ENCODE measurements at places on chromosomes 2 and 18. TPM values are rescaled to one million over a fixed set of nuclear protein-coding genes. Genes with fewer than 3 reads are reported as not detected.

FEV gene
- total RNA-seq, result not detected

CCDC88A gene
- total RNA-seq, result 34.7 TPM

ALPP gene
- not detected for total RNA-seq

SPDYA gene
- total RNA-seq, result 0.77 TPM

SCN7A gene
- total RNA-seq, result 23.6 TPM

C2orf66 gene
- 0.26 TPM for total RNA-seq

NABP1 gene
- total RNA-seq, result 117 TPM

C2orf72 gene
- 0.33 TPM for total RNA-seq

GRCh38 chr2:58146707-58147106, 94.4 kb downstream of the FANCL start:
- H3K4me1 ChIP-seq, result no peaks in the 10 kb centered on the region
- peak; percentile 55 for DNase-seq
- no peak overlapping the region for H3K27ac ChIP-seq
- no peaks in the 10 kb centered on the region for H3K27me3 ChIP-seq
- H3K36me3 ChIP-seq, result no peaks in the 10 kb centered on the region
- H3K4me3 ChIP-seq, result no peak overlapping the region

DNA sequence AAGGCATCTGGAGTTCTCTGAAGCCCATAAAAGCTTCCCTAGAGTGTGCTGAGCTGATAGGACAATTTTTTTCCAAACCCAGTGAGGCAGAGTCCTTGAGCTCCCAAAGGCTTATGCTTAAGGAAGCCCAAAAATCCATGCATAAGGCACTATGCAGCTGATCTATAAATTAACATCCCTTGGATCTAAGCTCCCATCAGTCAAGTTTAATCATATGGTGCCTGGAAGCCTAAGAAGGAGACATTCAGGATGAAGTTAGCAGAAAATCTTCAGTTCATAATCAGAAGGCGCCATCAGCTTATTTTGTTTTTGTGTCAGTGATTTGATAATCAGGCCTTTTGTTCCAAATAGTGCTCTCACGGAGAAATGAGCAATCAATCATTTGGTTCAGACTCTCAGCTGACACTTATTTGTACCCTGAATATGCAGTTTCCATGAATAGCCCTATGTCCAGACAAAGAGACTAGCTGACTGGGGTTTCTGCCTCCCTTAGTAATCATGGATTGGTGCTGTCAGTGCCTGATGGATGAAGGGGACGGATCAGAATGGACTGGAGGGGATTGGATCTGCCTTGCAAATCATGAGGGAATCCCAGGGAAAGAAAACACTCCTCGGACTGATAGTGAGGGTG, 464.8 kb upstream of the RGPD4 start:
- no peaks in the 10 kb centered on the region for H3K27me3 ChIP-seq
- peak; percentile 27 for DNase-seq
- no peak overlapping the region for H3K27ac ChIP-seq
- H3K4me1 ChIP-seq, result no peaks in the 10 kb centered on the region
- no peaks in the 10 kb centered on the region for H3K36me3 ChIP-seq
- H3K4me3 ChIP-seq, result no peak overlapping the region

- no peaks in the 10 kb centered on the region for H3K27me3 ChIP-seq
- no peak overlapping the region for H3K4me3 ChIP-seq
- DNase-seq, result peak; percentile 38
- H3K36me3 ChIP-seq, result no peaks in the 10 kb centered on the region
Observed at GRCh38 chr2:168526641-168527040, 70.6 kb downstream of the CERS6 start.

- no peaks in the 10 kb centered on the region for H3K27me3 ChIP-seq
- H3K4me1 ChIP-seq, result no peaks in the 10 kb centered on the region
- no peak for DNase-seq
- H3K4me3 ChIP-seq, result no peak overlapping the region
Observed at GRCh38 chr2:7430421-7430868, 513.2 kb downstream of the RNF144A start.

DNA sequence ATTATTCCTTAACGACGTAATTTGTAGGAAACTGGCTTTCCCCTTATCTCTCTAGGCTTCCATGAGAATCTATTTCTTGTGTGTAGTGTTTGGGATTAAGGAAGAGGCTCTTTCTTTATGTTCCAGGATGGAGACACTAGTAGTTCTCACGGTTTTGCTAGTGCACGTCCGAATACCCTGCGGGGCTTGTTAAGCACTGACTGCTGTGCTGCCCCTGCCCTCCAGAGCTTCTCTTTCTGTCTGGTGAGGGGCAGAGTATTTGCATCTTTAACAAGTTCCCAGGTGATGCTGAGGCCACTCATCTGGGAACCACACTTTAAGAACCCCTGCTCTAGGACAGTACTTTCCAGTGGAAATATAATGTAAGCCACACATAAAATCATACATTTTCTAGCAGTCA, 76.4 kb downstream of the SPATS2L start:
- no peaks in the 10 kb centered on the region for H3K36me3 ChIP-seq
- H3K27ac ChIP-seq, result no peak overlapping the region
- H3K4me3 ChIP-seq, result no peak overlapping the region
- DNase-seq, result no peak
- H3K4me1 ChIP-seq, result peaks cover 28% of the 10 kb centered on the region

- H3K27ac ChIP-seq, result no peak overlapping the region
- peaks cover 2% of the 10 kb centered on the region for H3K36me3 ChIP-seq
- H3K4me3 ChIP-seq, result no peak overlapping the region
Observed at GRCh38 chr2:120804459-120804858, 68.8 kb downstream of the GLI2 start.

DNA sequence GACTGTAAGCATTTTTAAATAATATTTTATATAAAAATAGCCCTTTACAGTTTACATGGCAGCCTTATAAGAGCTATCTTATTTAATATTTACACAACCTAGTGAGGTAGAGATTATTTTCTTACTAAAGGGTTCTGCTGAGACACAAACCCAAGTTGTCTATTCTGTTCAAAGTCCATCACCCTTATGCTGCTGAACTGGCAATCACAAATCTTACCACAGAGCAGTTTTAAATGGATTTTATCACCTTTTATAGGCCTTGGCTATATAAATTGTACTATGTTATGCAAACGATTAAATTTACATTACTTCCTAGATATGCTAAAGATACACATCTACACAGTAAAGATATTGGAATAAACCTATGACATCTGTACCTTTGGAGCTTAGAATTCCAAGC, 40.7 kb downstream of the RBM45 start:
- no peak for DNase-seq
- H3K27me3 ChIP-seq, result no peaks in the 10 kb centered on the region
- H3K36me3 ChIP-seq, result no peaks in the 10 kb centered on the region
- H3K27ac ChIP-seq, result no peak overlapping the region
- no peaks in the 10 kb centered on the region for H3K4me1 ChIP-seq

- H3K4me3 ChIP-seq, result no peak overlapping the region
- DNase-seq, result peak; percentile 12
- H3K4me1 ChIP-seq, result peaks cover 6% of the 10 kb centered on the region
Observed at GRCh38 chr2:23596316-23596885, 211.4 kb downstream of the KLHL29 start.

GRCh38 chr2:178008636-178009289, 63.8 kb downstream of the PDE11A start:
- H3K27me3 ChIP-seq, result no peaks in the 10 kb centered on the region
- H3K4me1 ChIP-seq, result no peaks in the 10 kb centered on the region
- H3K4me3 ChIP-seq, result no peak overlapping the region
- H3K36me3 ChIP-seq, result no peaks in the 10 kb centered on the region

- H3K27me3 ChIP-seq, result no peaks in the 10 kb centered on the region
- no peak overlapping the region for H3K4me3 ChIP-seq
- H3K4me1 ChIP-seq, result no peaks in the 10 kb centered on the region
Observed at GRCh38 chr2:124112966-124113365, 87.9 kb downstream of the CNTNAP5 start.

DNA sequence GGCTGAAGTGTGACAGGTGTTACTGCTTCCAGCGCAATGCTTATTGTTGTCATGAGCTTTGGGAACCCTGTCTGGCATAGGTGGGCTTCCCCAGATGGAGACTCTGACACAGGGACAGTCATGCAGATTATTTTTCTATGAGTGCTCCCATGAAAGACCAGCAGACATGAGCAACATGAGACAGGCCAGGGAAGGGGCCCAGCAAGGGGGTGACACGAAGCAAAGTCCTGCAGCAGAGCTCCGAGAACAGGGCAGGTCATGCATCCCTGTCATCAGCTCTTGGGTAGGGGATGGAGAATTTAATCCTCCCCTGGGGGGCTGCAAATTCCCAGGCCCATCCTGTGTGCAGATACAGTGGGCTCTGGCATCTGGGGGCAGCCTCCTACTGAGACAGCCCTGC, 77.4 kb downstream of the CTAGE1 start:
- no peak overlapping the region for H3K27ac ChIP-seq
- H3K36me3 ChIP-seq, result no peaks in the 10 kb centered on the region
- DNase-seq, result no peak
- H3K27me3 ChIP-seq, result peaks cover 8% of the 10 kb centered on the region
- H3K4me1 ChIP-seq, result no peaks in the 10 kb centered on the region

- no peak overlapping the region for H3K4me3 ChIP-seq
- no peak for DNase-seq
- H3K27me3 ChIP-seq, result no peaks in the 10 kb centered on the region
- H3K4me1 ChIP-seq, result no peaks in the 10 kb centered on the region
Observed at GRCh38 chr2:110903548-110903947, 171.2 kb downstream of the ACOXL start.

GRCh38 chr18:76977108-76977621, 154.8 kb downstream of the ZNF236 start:
- H3K27me3 ChIP-seq, result no peaks in the 10 kb centered on the region
- no peak overlapping the region for H3K4me3 ChIP-seq
- H3K27ac ChIP-seq, result no peak overlapping the region
- no peak for DNase-seq
- no peaks in the 10 kb centered on the region for H3K36me3 ChIP-seq
- H3K4me1 ChIP-seq, result no peaks in the 10 kb centered on the region

Measured in fibroblast of lung (primary cell).